ENCODE measurements at places on chromosomes 3 and 15.

DNA sequence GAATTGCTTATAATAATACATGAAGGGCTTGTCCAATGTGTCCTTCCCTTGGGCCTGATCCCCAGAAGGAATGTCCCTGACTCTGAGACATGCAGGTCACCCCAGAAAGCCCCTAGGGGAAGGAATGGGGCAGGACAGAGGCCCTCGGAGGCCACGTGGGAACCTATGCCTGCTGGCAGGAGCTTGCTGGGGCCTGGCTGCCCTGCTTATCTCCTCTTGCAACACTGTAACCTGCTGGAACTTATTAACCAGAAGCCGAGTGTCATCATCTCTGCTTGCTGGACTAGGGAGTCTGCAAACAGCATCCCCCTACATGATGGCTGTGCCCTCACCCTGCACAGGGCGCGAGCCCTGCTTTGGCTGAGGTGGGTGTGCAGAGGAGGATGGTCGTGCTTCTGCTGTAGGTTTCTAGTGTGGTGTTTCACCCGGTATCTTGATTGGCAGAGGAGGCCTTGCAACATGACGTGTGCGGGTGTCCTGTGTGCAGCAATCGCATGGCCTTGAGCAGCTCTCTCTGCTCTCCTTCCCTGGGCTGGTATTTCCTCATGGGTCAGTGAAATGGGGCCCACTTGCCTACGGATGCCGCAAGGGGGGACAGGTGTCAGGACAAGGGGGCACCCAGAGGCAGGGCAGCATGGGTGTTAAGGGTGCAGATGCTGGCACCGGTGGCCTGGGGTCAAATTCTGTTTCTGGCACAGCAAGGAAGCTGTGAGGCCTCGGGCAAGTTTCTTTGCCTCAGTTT lies 5.0 kb downstream of the CHST13 start:
- DNase-seq = no peak

DNA sequence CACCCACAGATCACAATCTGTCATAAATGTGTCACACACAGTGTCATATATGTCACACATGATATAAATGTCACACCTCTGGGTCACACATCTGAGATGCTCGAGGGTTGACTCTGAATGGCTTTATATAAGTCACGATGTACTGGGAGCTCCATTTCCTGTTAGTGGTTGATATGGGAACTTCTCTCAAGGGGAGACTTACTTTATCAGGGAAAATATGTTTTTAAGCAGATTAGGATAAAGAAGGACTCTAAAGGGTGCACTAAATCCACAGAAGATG lies 83.9 kb upstream of the MEF2A start:
- DNase-seq = no peak

DNA sequence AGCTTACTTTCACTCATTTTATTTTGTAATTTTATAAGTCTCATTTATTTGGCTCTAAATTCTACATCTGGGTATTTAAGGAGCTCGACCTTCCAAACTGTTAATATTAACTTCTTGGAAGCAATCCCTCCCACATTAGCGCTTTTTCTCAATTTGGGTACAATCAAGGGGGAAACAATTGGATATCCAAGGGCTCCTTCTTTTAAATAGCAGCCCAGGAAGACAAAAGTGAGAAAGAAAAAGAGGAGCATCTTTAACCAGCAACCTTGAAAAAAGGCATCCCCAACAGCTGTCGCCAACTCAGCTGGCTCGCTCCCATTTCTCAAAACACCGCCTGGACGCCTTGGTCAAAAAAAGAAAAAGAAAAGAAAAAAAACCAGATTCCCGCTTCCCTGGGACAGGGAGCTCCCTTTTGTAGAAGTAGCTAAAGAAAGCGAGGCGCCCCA lies 873 bp downstream of the C3orf70 start:
- DNase-seq = no peak

DNA sequence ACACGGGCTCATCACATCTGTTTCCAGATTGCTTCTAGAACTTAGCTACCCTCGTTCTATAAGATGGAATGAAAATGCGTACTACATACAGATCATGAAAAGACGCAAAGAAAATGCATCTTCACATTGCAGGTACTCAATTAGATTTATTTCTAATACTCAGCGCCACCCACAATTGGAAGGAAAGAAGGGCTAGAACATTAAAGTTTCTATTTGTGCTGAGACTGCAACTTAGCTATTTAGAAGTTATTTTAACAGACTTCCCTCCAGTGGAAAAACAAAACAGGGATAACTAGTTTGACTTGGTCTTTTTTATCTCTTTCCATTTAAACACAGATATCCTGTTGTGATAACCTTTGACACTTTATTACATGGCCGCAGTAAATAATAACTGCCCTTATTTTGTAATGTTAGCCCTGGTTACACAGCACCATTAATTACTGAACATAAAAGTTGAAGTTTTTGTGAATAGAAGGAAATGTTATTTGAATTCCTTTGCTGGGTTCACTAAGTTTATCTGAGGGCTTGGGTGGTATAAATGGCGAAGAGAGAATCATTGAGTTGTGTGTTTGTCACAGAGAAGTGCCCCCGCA lies 86.9 kb upstream of the SLC25A26 start:
- no peak for DNase-seq

DNA sequence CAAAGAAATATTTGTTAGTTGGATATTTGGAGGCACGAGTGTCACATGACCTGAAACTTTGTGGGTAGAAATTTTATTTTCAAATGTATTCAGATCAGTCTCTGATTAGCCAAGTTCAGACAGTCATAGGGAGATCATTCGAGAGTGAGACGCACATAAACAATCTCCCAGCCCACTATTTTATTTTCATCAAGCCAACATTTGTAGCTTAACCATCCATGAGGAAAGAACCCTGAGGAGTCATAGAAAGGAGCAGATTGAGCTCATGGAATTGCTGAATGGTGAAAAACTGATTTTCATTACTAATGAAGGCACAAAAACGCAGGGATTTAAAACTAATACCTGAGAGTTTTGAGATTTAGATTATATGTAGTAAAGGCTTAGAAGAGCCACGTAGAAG lies 548.7 kb downstream of the NSUN3 start:
- no peak for DNase-seq

- DNase-seq = no peak
Measured at GRCh38 chr3:125025642-125026041, 30.2 kb downstream of the HEG1 start.

DNA sequence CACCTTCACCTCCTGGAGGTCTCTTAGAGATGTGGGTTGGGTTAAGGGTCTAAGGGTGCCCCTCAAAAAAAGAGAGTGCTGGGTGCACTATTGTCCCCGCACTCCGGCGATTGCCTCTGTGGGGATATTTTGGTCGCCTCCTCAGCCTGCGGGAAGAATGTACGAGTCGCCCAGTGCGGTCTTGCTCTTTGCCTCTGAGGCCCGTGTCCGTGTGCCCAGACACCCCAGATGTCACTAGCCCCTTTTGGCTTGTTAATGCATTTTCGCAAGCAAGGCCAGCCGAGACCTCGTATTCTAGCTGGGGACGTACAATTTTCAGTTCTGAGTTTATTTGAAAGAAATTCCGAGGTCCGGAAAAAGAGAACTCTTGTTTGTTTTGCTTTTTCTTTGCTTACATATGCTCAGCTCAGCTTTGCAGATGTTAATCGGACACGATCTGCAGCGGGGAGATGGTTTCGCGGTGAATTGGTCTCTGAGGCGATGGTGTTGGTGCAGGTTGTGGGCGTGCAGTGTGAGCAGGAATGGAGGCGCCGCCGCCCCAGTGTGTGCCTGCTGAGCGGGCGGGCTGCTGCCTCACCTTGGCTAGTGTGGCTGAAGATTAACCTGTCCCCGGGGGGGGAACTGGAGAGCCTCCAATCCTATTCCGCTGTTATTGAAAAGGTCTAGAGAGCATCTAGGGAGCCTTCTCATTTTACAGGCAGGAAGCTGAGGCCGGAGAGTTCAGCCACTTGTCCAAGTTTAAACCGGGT lies 1.4 kb downstream of the ST6GAL1 start:
- DNase-seq = peak; percentile 58

DNA sequence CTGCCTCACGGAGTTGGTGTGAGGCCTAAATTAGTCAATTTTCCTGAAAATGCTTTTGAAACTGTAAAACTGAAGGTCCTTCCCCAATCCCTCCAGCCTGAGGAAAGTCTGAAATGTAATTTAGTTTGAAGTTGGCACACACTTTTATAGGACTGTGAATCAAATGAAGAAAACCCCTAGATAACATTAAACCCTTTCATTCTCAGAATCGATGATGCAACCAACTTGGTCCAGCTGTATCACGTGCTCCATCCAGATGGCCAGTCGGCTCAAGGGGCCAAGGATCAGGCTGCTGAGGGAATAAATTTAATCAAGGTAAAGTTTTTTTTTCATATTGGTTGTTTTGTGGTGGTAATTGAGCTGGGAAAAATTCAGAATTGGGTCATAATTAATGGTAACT lies 11.7 kb downstream of the MRPS22 start:
- DNase-seq = no peak

- DNase-seq = no peak
Measured at GRCh38 chr3:95217661-95218060, 1154.8 kb downstream of the NSUN3 start.

DNA sequence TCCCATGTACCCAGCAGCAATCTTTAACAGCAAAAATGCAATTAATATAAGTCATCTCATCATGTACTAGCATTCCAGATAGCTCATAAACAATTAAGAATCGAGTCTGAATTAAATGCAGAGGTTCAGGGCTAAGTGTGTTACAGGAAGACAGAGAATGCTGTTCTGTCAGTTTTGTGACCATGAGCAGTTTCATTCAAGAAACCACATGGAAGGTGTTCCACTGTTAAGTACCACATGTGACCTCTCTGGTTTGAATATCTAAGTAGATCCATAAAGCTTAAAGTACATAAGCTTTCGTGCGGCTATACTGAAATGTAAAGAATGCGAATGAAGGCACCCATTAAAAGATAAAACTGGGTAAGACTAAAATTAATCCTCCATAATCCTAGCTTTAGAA lies 272.3 kb downstream of the IL5RA start:
- no peak for DNase-seq

DNA sequence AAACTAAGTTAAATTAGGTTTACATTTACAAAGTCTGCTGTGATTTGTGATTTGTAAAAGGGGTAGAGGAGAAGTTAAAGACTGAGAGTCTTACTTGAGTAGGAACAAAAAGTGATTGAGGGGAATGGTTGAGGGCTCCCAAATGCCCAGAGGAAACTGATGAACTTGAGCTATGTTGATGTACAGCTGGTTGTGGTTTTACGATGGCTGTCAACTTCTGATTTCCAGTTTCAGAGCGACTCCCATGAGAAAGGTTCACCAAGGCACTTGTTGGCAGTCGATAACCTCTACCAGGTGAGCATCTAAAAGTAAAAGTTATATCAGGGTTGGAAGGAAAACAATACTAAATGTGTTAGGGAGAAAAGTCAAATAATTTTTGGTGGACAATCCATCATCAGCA lies 91.0 kb downstream of the XRN1 start:
- DNase-seq = no peak

DNA sequence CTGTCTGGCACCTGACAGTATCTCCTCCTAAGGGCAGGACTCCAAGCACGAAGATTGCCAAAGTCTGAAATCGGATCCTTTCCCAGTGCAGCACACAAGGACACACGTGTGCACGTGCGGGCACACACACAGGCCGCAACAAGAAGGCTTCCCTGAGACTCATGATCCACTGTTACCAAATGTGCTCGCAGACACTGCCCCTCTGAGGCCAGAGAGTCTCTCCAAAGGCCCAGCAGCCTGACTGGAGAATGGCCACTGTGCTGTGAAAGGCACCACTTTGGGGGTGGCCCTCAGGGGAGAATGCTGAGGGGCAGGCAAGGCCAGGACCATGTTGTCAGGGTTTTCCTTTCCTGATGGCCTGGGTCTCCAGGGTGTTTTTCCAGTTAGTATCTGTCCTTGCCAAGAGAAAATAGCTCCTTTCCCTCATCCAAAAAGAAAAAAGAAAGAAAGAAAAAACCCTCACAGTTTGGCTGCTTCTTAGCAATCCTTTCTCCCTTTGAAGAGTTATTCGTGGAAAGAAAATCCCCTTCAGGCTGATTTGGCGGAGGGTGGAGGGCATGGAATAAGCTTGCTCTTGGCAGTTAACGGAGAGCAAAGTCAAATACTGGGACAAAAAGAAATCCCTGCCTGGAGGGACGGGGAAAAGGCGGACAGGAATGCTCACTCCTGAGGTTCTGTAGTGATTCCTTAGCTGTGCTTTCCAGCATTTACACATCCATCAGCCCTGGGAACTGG lies 112.2 kb upstream of the ETV5 start:
- no peak for DNase-seq

- no peak for DNase-seq
Measured at GRCh38 chr3:110799271-110799670, 272.3 kb upstream of the NECTIN3 start.

GRCh38 chr3:156594219-156594683 lies 39.3 kb upstream of the SSR3 start:
- DNase-seq = no peak

- DNase-seq = peak; percentile 20
Measured at GRCh38 chr3:63818282-63819150, 583 bp upstream of the C3orf49 start.

- DNase-seq = no peak
Measured at GRCh38 chr3:195059006-195059350, 212.0 kb downstream of the XXYLT1 start.

DNA sequence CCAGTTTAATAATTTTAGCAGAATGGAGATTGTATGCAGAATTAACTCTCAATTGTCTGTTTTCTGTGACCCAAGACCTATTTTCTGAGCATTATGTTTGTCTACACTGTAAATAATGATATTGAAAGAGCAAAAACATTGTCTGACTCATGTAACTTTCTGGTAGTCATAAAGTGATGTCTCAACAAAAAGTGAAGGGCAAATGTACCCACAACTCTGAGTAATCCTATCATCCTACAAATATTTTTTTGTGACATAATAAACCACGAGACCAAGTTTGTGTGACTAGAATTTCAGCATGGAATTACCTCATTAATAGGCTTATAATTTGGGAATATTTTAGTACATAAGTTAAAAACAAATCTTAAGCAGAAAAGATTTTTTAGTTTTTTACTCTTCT lies 15.4 kb upstream of the ABHD10 start:
- no peak for DNase-seq

GRCh38 chr15:67884514-67885174 lies 44.8 kb upstream of the RNU6-1 start:
- DNase-seq = peak; percentile 12

- DNase-seq = no peak
Measured at GRCh38 chr3:52185311-52185710, 12.6 kb upstream of the ALAS1 start.

GRCh38 chr3:170792471-170792870 lies 77.5 kb downstream of the RPL22L1 start:
- no peak for DNase-seq

- DNase-seq = no peak
Measured at GRCh38 chr3:9448071-9448470, 50.7 kb downstream of the SETD5 start.

GRCh38 chr3:55541456-55541855 lies 54.4 kb upstream of the WNT5A start:
- DNase-seq = no peak

GRCh38 chr3:30167541-30168011 lies 438.8 kb upstream of the TGFBR2 start:
- no peak for DNase-seq

- no peak for DNase-seq
Measured at GRCh38 chr3:37852771-37853170, 8.9 kb upstream of the CTDSPL start.

All from stimulated activated CD4-positive, alpha-beta T cell treated with anti-CD3 and anti-CD28 coated beads, Interleukin-12 subunit alpha, Interleukin-12 subunit beta, amount 100 ng/mL, for 48 hours (primary cell).